ENCODE measurements at places on chromosomes 13 and 19. TPM values are rescaled to one million over a fixed set of nuclear protein-coding genes. Genes with fewer than 3 reads are reported as not detected.

CCDC61 gene
- not detected for polyA plus RNA-seq

SLC6A16 gene
- not detected for polyA plus RNA-seq

CEACAM3 gene
- polyA plus RNA-seq, result not detected

C19orf33 gene
- polyA plus RNA-seq, result not detected

CIRBP gene
- polyA plus RNA-seq, result 81.4 TPM

LILRA1 gene
- polyA plus RNA-seq, result not detected

CGB3 gene
- not detected for polyA plus RNA-seq

GFY gene
- 0.67 TPM for polyA plus RNA-seq

DCT gene
- polyA plus RNA-seq, result 0.04 TPM

ZNF701 gene
- polyA plus RNA-seq, result 6.1 TPM

INAFM1 gene
- 1.4 TPM for polyA plus RNA-seq

ZNF230 gene
- 3.3 TPM for polyA plus RNA-seq

ZNF430 gene
- 12.5 TPM for polyA plus RNA-seq

LIM2 gene
- polyA plus RNA-seq, result not detected

TINCR gene
- 1.4 TPM for polyA plus RNA-seq

GDF15 gene
- polyA plus RNA-seq, result not detected

CYP4F8 gene
- not detected for polyA plus RNA-seq

ZNF677 gene
- 18.1 TPM for polyA plus RNA-seq

PGLYRP1 gene
- polyA plus RNA-seq, result not detected

KRTDAP gene
- 0.58 TPM for polyA plus RNA-seq

GPC6 gene
- 5.4 TPM for polyA plus RNA-seq

PDE4A gene
- 2.5 TPM for polyA plus RNA-seq

RXFP2 gene
- not detected for polyA plus RNA-seq

FCER2 gene
- not detected for polyA plus RNA-seq

NKPD1 gene
- not detected for polyA plus RNA-seq

MEIOSIN gene
- not detected for polyA plus RNA-seq

CCNE1 gene
- polyA plus RNA-seq, result 6.7 TPM

IL17D gene
- 28.4 TPM for polyA plus RNA-seq

TJP3 gene
- polyA plus RNA-seq, result not detected

COMP gene
- polyA plus RNA-seq, result not detected

EBPL gene
- 30.7 TPM for polyA plus RNA-seq

ZIC2 gene
- polyA plus RNA-seq, result 16.0 TPM

FAM124A gene
- 2.3 TPM for polyA plus RNA-seq

CGB8 gene
- not detected for polyA plus RNA-seq

TUBA3C gene
- not detected for polyA plus RNA-seq

DAND5 gene
- polyA plus RNA-seq, result not detected

ZNF737 gene
- 6.3 TPM for polyA plus RNA-seq

ZNF17 gene
- 3.6 TPM for polyA plus RNA-seq

PSPN gene
- 0.35 TPM for polyA plus RNA-seq

ZNF729 gene
- polyA plus RNA-seq, result not detected

CDC34 gene
- 2.1 TPM for polyA plus RNA-seq

SYNGR4 gene
- not detected for polyA plus RNA-seq

ZNF471 gene
- 7.1 TPM for polyA plus RNA-seq

CBY2 gene
- polyA plus RNA-seq, result not detected

ZNF587 gene
- polyA plus RNA-seq, result 9.4 TPM

SIGLECL1 gene
- not detected for polyA plus RNA-seq

PPP1R13L gene
- polyA plus RNA-seq, result not detected

MYPOP gene
- 2.1 TPM for polyA plus RNA-seq

TNPO2 gene
- 39.0 TPM for polyA plus RNA-seq

ZNF525 gene
- polyA plus RNA-seq, result 15.0 TPM

CYP4F12 gene
- not detected for polyA plus RNA-seq

FDX2 gene
- polyA plus RNA-seq, result 29.5 TPM

LAIR1 gene
- polyA plus RNA-seq, result not detected

KLK3 gene
- polyA plus RNA-seq, result not detected

OSCAR gene
- polyA plus RNA-seq, result not detected

VSTM2B gene
- 2.0 TPM for polyA plus RNA-seq

LAIR2 gene
- polyA plus RNA-seq, result not detected
